Cortex of kidney (tissue), 1 donor: ENCODE measurements at places on chromosomes 13 and 19.

DNA sequence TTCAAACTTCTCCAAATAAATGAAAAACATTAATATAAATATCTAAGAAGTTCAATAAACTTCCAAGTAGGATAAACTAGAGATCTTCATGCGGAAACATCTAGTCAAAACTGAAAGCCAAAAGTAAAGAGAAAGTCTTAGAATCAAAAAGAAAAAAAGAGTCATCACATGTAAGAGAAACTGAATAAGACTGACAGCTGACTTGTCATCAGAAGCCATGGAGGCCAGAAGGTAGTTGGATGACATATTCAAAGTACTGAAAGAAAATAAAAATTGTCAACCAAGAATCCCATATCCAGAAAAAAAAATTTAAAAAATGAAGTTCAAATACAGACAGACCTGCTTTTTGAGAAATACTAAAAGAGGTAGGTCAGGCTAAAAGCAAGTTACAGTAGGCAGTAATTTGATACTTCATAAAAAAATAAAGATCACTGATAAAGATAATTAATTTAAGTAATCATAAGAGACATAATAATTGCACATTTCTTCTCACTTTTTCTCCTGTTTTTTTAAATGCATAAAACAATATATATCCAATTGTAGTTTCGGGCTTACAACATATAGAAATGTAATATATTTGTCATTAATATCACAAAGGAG, 327.6 kb upstream of the PCDH9 start:
- DNase-seq, result no peak

GRCh38 chr19:4322942-4323665, 15.5 kb downstream of the STAP2 start:
- DNase-seq, result no peak

DNA sequence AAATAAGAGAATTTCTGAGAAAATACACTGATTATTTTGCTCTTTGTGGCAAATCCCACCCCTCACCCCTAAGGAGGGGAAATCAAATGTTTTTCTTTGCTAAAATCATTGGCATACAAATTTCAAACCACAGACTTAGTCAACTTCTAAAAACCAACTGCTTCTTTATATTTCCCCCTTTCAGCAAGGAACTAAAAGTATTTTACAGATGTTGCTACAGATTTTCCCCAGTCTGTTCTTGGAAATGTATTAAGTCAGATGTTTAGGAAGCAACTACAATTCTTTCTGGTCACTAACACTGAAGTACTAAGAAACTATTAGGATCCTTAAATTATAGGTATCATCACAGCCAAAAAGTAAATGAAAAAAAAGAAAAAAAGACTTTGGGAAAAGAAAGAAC, 6.9 kb downstream of the MTMR6 start:
- no peak for DNase-seq

DNA sequence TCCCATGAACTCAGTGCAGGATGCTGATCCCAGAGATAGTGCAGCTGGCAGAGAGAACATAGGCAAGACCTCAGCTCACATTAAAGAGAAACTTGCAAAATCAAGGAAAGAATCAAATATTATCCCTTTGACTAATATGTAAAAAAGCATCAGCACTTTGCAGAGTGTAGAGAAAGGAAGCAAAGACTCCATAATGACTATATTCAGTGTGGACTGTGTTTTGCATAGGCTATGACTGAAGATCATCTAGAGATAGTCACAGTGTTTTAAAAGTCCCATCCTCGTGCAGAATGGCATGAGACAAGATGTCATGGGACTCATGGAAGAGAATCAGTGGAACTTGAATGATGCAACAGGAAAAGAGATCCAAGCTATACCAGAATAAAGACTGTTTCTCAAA, 84.0 kb downstream of the RAP2A start:
- DNase-seq, result no peak

DNA sequence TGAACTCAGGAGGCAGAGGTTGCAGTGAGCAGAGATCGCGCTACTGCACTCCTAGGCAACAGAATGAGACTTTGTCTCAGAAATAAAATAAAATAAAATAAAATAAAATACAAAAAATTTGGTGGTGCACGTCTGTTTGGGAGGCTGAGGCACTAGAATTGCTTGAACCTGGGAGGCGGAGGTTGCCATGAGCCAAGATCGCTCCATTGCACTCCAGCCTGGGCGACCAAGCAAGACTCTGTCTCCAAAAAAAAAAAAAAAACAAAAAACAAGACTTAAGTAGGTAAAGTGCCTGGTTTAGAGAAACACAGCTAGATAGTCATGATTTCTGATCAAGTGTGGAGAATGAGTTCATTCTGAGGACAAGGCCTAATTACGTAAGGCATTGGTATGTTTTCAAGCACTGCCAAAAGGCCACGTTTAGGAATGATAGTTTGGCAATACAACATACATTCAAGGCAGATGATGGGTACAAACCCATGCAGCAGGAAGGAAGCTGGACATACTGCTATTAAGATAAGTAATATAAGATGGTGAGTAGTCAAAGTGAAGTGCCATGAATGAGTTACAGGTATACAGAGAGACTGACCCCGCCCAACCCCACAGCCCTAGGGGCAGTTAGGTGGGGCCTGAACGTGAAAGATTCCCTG, 4.8 kb upstream of the UCHL3 start:
- no peak for DNase-seq

DNA sequence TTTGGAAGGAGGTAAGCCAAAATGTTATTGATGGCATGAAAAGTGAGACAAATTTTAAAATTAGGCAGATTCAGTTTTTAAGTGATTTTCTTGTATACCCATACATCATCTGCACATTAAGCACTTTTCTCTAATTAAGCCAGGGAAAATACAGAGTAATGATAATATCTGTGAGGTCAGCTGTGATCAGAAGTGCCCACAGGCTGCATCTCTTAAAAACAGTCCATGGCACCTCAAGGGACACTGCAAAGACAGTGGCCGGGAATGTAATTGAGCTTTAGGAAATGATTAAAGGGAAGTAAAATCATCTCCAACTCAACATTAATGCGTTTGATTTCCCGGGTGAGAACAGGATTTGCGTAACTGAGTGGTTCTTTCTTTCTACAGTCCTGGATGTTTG, 2.0 kb downstream of the COL4A1 start:
- no peak for DNase-seq

- DNase-seq, result no peak
Observed at GRCh38 chr19:4896372-4896771, 6.3 kb downstream of the ARRDC5 start.

GRCh38 chr13:41156620-41157019, 24.0 kb upstream of the KBTBD6 start:
- no peak for DNase-seq

DNA sequence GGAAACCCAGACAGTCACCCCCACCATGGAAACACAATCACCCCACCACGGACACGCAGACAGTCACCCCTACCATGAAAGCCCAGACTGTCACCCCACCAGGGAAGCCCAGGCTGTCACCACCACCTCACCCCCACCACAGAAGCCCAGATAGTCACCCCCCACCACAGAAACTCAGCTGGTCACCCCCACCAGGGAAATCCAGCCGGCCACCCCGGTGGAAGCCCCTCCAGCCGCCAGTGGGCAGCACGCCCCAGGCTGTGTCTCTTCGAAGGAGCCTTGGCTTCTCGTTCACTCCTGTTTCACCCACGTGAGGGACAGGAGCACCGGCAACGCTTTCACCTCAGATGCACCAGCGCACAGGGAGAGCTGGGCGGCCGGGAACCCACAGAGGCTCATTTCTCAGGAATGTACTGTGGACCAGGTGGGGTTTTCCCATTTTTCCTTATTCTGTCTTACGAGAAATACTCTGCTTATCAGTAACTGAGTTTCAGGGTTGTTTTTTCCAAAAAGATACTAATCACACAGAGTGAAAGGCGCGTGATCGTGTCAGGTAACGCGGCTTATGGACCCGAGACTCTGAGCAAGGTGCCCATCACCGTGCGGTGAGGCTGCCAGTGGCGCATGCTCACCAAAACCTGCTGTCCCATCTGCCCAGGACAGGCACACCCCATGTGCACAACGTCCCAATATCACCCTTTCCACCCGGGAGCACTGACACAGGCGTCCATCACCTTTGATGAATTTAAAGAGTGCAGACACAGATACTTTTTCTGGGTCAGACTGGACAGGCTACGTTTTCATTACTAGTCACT, 28.0 kb downstream of the CARS2 start:
- no peak for DNase-seq

DNA sequence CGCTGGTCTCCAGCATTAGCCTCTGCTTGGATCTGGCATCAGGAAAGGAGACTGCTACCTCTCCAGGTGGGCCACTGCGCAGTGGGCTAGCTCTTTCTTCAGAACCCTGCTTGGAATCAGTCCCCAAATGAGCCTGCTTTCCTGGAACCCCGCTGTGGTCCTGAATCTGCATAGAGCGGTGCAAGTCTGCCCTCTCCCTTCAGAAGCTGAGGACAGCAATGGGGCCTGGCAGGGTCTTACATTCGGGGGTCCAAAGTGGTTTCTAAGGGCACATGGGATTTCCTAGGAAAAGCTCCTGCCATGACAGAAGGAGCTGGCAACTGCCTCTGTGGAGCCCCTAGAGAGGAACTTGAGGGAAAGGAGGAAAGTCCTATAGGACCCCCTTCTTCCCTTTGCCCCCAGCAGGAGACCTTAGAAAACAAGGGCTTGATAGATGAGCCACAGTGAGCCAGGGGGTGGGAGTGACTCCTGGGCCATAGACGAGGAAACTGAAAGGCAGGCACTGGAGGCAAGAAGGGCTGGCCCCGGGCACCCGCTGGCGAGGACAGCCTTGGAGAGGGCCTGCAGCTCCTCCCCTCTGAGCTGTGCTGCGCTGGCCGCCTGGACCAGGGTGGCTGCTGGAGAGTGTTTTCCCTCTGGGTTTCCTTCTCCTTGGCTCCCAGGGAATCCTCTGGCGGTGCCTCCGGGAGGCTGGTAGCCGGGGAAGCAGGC, 1.4 kb upstream of the VSTM2B start:
- DNase-seq, result no peak

DNA sequence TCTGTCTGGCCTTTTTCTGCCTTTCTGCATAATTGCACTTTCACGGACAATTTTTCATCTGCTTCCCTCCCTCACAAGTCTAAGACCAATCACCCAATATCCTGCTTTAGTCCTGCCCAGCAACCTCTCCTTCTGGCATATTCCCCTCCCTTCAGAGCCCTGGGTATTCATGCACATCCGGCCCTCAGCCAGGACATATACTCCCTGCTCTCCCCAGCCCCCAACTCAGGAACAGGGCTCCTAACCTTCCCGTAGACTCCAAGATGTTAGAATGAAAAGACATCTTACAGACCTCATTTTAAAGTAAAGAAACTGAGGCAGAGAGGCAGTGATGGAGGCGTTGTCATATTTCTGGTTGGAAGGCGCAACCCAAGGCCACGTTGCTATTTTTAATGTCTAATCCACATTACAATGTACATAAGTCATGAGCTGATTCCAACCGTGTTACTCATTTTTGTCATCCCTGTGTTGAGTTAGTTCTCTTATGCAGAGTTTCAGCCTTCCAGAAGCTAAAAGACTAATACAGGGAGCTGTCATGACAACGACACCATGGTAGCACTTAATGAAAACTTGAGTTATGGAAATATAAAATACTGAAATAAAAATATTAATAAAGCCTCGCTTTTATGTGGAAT, 209.2 kb downstream of the TSHZ3 start:
- no peak for DNase-seq

- DNase-seq, result no peak
Observed at GRCh38 chr19:37342753-37343152, 28.1 kb upstream of the ZNF527 start.

DNA sequence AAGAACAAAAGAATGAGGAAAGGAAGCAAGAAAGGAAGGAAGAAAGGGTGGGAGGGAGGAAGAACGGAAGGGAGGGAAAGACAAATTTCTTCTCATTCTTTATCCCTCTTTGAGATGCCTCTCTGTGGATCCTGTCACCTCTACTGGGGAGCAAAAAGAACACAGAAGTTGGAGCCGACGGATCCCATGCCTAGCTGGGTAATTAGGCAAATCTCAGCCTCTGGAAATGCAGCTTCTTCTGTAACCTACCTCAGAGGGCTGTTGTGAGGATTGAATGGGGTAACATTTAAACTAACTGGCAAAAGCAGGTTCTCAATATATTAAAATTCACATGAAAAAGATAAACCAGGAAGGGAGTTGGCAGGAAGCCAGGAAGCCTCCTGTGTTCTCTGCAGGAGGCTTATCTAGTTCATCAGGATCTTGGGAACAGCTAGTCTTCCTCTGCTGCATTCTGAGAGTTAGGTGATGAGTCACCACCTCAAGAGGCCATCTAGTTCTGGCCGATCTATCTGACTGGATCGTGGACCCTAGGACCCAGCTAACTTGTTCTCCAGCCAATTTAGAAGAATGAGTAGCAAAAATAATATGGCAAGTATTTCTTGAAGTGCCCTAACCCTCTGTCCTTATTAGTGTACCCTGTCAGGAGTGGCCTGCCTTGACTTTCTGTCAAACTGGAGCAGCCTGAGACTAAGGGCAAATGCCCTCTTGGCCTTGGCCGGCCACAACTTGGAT, 15.2 kb upstream of the CPB2 start:
- DNase-seq, result no peak

DNA sequence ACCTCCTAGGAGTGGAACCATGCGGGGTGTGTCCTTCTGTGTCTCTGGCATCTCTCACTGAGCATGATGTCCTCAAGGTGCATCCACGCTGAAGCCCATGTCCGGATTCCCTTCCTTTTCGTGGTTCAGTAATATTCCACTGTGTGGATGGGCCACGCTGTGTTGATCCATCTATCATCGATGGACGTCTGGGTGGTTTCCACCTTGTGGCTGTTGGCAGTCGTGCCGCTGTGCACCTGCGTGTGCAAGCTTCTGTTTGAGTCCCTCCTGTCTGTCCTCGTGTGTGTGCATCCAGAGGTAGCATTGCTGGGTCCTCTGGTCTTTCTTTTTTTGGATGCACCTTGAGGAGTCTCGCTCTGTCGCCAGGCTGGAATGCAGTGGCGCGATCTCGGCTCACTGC, 11.2 kb upstream of the GNA15 start:
- no peak for DNase-seq

- DNase-seq, result no peak
Observed at GRCh38 chr19:17953316-17953801, 13.5 kb upstream of the KCNN1 start.

- DNase-seq, result no peak
Observed at GRCh38 chr13:21944610-21945009, 273.7 kb downstream of the FGF9 start.

DNA sequence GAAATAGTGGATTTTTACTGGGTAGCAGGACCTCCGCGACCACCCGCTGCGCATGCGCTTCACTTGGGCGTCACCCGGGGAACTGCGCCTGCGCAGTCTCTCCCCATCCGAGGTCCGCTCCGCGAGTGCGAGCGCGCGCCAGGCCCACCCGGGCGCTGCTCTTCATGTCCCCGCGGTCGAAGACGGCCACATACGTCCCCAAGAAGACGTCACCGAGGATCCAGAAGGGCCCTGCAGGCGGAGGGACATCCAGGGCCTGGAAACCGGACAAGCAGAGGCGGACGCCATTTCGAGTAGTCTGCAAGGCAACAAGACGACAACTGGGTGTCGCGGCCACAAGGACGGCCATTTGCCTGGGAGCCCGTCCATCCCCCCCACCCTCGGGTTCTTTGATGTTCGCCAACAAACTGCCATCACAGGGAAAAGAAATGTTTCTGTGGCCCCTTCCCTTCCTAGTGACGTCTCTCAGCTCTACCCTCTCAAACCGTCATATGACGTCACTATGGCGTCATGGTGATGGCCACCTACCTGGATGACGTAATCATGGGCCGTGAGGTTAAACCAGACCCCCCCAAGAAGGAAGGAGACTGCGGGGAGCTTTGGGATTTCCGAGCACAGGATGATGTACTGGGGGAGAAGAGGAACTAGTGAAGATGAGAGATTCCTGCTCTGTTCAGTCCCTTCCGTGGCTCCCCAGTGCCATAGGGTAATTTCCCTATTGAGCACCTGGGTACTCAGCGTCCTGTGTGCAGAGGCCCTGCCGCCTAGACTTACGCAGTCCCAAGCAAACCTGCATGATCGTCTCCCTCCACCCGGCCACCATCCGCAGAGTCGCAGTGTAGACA, 6.7 kb downstream of the NAPSA start:
- DNase-seq, result no peak
